GM06990 (cell line): ENCODE measurements at places on chromosomes 7 and 10.

DNA sequence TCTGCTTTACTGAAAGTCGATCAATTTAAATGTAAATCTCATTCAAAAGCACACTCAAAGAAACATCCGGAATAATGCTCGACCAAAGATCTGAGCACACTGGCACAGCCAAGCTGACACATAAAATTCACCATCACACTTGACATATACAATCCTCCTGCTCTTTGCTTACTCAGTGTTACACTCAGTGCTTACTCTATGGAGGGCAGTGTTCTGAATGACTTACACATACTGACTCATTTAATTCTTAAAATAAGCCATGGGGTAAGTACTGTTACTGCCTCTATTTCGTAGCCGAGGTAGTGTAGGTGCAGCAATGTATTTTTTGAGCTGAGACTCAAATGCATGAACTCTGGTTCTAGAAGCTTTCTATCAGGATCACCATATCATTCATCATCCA lies 421.5 kb upstream of the LRRN3 start:
- no peak for DNase-seq

DNA sequence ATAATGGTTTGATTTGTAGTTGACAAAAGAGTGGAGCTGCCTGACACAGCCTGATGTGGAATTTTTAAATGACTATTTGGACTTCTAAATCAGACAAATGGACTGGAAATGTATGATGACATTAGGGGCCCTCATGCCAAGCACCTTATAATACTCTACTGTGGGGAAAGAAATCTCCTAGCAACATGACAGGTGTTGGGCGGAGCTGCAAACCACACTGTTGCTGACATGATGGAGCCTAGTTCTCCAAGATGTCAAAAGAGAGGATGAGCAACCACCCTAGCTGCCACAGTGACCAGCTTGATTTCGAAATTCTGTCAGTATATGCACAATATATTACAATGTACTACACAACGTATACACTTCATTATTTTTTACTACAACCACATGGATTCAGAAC lies 65.8 kb downstream of the RHOBTB1 start:
- no peak for DNase-seq

- DNase-seq = no peak
Observed at GRCh38 chr10:50909334-50910014, 24.0 kb upstream of the A1CF start.

GRCh38 chr7:98120559-98120958 lies 13.9 kb downstream of the LMTK2 start:
- DNase-seq = no peak

DNA sequence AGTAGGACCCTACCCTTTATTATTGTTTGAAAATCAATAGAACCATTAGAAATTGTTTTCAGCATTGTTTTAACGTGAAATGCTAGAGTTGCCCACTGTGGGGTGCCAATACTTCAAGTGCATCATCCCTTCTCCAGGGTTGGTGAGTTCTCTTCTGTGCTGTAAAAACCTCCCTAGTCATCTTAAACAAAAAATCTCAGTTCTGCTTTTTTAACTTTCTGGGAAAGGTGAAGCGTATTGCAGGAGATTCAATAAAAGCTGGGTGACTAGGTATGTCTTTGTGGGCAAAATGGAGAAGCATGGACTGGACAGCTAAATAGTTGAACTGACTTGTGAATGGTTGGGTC lies 699.1 kb downstream of the SUGCT start:
- no peak for DNase-seq

DNA sequence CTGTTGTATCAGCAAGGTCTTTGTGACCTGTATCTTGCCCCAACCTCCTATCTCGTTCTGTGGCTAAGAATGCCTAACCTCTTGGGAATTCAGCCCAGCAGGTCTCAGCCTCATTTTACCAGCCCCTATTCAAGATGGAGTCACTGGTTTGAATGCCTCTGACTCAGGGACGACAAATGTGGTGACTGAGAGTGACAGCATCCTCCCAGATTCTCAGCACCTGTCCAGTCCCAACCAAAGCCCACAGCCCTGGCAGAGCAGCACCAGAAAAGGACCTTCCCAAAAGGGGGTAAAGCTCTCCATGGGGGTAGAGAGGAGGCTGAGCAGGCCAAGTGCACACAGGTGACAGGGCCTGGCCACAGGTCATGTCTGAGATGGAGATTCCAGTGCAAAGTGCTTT lies 35.4 kb upstream of the GPAM start:
- no peak for DNase-seq

GRCh38 chr10:122465401-122466040 lies 4.2 kb downstream of the HTRA1 start:
- no peak for DNase-seq

DNA sequence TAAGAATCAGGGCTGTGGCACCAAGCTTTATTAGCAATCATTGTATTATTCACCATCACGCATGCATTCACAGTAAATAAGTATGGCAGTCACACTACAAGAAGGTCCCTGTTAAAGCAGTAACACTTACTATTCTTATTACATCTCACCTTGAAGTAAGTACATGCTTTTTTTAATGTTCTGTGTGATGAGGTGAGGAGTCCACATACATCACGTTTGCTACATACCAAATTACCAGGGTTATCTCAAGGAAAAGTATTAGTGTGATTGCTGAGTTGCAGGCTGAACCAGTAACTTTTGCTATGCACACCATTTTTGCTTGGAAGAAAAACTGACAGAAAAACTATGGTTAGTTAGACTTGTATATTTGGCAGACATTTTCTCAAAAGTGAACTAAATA lies 24.7 kb downstream of the CPA1 start:
- DNase-seq = no peak

- DNase-seq = no peak
Observed at GRCh38 chr7:15998617-15999016, 312.1 kb upstream of the MEOX2 start.
